ENCODE measurements at places on chromosomes 7 and 10. TPM values are rescaled to one million over a fixed set of nuclear protein-coding genes. Genes with fewer than 3 reads are reported as not detected.

The SPDYE2 gene
- not detected for total RNA-seq

The LIPM gene
- 0.11 TPM for total RNA-seq

The CYP2C18 gene
- not detected for total RNA-seq

The AEBP1 gene
- total RNA-seq, result 11.6 TPM

The RBP4 gene
- not detected for total RNA-seq

The C10orf105 gene
- not detected for total RNA-seq

The TMEM213 gene
- not detected for total RNA-seq

The NUTM2E gene
- 0.20 TPM for total RNA-seq

The PTPRZ1 gene
- total RNA-seq, result 32.3 TPM

The ABCB4 gene
- not detected for total RNA-seq

DNA sequence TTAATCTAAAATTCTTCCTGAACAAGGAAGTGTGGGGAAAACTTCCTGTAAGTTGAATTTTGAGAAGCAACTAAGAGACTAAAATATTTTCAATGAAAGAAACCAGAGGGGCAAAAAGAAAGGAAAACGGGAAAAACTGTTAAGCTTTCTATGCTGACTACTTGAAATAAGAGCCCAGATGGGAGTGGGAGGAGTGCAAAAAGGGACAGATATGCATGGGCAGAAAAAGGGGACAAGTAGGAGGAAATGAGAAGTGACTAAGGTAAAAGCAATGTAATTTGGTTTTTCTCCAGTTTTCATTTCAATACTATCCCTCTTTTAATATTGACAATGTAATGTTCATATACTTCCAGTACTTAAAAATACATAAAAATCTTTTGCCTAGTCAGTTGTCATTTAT is 11.1 kb downstream of the OGA start:
- DNase-seq, result no peak

GRCh38 chr10:112979927-112980326 is 29.9 kb downstream of the TCF7L2 start:
- DNase-seq, result no peak

DNA sequence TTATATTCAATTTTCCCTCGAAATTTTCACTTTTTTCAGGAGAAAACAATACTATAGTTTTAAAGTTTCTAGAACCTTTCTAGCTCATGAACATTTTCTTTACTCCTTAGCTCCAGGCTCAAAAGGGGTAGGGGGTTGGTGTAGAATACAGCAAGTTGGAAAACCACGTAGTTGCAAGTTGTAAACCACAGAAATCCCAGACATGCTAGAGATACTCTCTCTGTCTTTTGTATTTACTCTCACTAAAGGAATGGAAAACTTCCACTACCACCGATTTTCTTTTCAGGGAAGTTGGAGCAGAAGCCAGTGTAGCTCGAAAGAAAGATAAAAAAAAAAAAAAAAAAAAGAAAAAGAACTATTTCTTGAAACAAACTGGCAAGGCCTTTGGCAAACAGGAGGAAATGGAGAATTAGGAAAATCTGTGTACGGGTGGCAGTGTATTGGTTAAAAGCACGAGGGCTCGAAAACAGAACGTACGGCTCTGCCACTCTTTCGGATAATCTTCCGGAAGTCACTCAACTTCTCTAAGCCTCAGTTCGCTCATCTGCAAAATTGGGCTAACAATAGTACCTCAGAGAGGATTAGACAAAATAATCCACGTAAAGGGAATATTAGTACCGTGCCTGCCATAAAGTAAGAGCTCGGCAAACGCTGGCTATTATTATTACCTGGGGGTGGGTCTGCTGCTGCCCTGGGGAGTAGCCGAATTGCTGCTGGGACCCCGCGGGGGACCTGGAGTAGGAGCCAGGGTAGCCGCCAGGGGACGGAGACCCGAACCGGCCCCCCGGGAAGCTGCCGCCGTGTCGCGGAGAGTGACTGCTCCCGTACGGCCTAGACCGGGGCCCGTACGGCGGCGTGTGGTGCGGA is 628 bp downstream of the MPLKIP start:
- no peak for DNase-seq

GRCh38 chr10:24616536-24616935 is 107.2 kb downstream of the ARHGAP21 start:
- DNase-seq, result peak; percentile 19

DNA sequence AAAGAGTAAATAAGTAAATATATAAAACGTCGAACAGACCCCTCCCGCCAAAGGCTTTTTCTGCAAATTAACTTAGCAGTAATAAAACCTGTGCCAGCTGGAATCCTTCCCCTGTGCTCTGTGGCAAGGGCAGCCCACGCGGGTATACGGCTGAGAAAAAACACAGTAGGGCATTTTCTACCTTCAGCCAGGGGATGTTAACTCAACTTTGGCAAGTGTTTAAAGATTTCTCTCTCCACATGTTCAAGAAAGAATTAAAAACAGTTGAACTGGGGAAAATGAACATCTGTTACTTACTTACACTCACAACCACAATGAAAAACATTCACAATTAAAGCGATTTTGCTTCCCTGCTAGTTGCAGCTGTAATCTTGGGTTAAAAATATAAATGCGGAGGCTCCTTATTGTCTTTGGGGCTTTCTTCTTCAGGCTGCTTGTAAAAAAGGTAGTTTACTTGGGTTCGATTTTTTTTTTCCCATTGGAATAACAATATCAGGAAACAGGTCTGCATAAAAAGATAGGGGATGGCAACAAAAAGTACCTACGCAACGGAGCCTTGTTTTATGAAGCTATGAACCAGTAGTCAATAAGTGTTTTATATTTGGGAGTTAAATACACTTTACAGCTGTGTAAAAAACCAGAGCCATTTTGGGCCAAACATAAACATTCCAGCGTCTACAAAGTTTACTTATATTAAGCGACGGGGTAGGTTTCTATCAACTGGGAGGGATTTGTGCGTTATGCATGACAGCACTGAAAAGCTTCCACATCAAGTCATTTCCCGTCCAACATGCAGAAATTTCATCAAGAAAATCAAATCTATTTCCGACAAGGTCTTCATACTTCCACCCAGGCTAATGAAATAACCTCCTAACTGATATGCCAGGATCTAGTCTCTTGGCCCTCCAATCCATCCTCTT is 132.7 kb downstream of the TAX1BP1 start:
- DNase-seq, result no peak

DNA sequence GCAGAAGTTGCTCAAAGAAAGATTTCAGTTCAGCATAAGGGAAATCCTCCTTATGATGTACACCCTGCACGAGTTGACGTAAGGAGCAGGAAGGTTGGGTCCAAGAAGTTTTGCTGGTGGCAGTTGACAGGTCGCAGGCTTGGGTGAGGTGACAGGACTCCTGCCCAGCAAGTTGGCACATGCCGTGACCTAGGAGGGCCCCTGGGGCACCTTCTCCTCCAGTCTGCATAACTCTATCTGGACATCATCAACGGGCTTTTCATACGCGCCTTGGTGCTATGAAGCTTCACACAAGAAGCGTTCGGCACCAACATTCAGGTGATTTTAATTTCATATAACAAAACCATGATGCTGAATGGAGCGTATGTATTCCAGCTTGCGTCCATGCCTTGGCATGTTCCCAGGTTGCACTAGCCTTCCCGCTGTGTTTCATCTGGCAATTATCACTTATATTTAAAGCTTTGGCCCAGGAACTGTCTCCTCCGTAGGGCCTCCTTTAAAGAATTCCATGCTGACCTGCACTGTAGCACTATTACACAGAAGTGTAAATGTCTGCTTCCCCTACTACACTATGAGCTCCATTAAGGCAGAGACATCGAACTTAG is 651.6 kb upstream of the FOXK1 start:
- no peak for DNase-seq

- DNase-seq, result no peak
These were observed 160.5 kb downstream of the NRF1 start for GRCh38 chr7:129771928-129772479.

DNA sequence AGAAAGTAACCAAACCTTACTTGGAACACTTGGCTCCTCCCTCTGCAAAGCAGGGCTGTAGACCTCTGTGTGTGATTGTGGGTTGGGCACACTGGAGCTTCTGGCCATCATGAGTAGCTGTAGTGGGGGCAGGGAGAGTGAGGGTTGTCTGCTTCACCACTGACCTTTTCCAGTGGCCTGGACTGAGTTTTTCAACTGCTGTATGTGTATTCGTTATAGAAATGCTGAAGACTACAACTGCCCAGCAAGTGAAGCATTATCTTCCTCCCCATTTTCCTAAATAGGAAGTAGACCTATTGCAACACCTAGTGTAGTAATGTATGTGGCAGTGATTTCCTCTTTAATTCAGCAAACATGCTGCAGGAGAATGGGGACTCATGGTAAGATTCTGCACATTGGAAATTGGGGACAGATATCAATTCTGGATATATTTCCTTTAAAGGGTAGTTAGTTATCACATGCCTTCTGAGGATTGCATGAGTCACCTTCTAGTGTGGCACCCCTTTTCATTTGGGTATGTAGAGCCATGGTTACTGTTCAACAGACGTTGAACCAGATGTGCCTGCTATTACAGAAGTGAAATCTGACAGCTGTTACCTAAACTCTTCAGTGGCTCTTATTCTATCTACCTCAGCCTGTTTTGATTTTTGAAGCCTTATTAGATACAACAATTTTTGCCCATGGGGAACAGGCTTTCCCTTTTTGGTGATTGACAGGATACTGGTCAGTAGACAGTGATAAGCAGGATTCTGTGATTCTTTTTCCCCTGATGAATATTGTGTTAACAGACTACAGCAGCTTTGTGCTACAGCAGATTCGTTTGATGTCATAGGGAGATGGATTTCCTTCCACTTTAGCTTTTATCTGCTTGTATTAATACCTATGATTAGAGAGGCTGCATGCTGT is 130.9 kb downstream of the SND1 start:
- DNase-seq, result peak; percentile 30

- DNase-seq, result no peak
These were observed 989 bp downstream of the ERLIN1 start for GRCh38 chr10:100184840-100185239.

DNA sequence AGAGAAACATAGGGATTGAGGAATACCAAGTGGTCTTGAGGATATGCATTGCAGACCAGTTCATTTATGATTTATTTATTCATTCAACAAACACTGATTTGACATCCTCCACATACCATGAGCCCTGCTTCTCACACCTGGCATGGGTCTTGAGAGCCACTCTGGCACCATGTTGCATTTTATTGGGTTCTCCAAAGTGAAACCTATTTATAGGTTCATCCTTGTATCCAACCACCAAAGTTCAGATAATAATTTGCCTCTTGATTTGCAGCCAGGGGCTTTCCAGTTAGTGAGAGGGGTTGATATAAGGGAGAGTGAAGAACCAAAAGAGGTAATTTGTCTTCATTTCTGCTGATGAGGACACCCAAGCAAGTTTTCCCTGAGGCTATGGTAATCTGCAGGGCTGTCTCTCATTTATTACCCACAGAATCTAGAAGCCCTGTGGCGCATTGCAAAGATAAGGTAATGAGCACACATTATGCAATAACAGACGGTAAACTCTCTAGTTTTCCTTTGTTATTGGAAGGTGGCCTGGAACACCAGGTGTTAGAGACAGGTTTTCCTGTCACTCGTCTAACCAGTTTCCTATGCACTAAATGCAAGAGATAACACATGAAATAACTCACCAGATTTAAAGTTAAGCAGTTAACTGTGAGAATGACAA is 28.8 kb upstream of the ICA1 start:
- DNase-seq, result peak; percentile 27

DNA sequence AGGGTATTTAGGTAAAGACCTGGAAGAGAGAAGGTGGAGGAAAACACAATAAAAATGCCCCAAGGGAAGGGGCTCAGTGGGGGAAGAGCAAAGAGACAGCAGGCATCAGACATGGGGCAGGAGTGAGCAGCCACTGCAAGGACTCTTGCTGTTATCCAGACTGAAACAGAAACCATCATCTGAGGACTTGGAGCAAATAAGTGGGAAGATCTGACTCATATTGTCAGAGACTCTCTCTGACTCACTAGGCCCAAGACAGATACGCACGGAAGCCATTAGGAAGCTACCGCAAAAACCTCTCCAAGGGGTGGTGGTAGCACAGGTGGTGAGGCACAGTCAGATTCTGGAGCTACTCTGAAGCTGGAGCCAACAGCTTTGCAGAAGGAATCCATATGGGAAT is 110.7 kb downstream of the RNF32 start:
- peak; percentile 72 for DNase-seq

- DNase-seq, result no peak
These were observed 21.9 kb upstream of the CRYGN start for GRCh38 chr7:151461942-151462230.

DNA sequence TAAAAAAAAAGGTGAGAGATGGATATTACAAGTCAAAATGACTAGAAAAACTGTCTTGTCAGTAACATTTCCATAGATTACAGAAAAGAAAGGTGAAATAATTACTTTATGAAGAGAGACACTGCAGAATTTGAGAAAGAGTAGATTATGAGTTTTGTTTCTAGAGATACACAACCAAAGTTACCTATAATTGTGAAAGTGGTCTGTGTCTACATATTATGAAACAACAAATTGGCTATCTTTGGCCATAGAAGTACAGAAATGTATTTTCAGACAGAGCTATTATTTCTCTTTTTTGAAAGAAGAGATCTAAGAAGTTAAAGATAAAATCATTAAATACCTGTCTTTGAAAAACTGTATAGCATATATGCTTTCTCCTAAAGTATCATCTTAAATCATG is 30.1 kb downstream of the KCND2 start:
- no peak for DNase-seq

DNA sequence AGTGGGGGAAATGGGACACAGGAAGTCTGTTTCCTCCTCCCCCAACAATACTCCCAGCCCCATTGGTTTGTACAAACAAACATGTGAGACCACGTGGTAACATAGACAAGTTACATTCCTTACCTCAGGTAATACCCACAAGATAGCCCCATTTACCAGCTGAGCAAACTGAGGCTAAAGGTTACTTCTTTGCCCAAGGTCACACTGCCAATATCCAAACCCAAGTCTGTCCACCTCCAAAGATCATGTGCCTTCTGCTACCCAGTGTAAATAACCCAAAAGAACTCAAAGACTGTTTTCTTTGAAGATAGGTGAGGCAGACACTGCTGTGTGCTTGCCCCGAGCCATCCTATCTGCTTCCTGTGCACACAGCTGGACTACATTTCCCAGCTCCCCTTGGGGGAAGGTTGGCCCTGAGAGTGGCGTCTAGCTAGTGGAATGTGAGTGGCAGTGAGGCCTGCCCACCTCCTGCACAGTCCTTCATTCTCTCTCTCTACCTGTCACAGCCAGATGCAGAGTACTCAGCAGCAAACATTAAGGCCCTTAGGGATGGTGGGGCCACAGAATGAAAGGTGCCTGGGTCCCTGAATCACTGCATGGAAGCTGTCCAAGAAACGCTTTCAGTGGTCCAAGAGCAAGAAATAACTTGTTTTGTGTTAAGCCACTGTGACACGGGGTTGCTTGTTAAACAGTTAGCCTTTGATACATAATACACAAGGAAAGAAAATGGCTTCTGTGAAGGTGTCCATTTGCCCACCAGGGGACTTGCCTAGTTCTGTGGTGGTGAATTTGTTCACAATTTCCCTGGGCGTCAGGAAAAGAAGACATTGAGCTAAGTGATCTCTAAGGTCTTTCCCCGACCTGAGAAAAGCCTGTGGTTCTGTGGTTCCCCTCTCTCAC is 257.7 kb upstream of the NFE2L3 start:
- DNase-seq, result peak; percentile 93

GRCh38 chr10:51377932-51378599 is 303.8 kb downstream of the PRKG1 start:
- DNase-seq, result no peak

All from foreskin keratinocyte (primary cell).